T follicular helper cell (primary cell): ENCODE measurements at places on chromosomes 1 and 21.

- DNase-seq, result no peak
These were observed 55.8 kb downstream of the VPS13D start for GRCh38 chr1:12285496-12286143.

DNA sequence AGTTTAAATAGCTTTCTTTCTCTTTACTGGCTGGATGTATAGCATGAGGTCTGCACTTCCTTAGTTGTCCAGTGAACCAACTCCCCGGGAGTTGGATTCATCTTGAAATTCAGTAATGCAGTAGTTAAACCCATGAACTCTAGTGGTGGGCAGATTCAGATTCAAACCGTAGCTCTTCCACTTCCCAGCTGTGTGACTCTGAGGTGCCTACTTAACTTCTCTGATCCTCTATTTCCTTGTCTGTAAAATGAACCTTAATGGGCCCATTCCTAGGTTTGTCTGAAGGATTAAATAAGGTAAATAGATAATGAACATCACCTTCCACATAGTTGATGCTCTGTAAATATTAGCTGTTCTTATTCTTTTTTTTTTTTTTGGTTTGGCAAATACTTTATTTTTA, 16.5 kb downstream of the PIK3CD start:
- DNase-seq, result no peak

- no peak for DNase-seq
These were observed 127.6 kb downstream of the C1orf21 start for GRCh38 chr1:184514447-184514846.

DNA sequence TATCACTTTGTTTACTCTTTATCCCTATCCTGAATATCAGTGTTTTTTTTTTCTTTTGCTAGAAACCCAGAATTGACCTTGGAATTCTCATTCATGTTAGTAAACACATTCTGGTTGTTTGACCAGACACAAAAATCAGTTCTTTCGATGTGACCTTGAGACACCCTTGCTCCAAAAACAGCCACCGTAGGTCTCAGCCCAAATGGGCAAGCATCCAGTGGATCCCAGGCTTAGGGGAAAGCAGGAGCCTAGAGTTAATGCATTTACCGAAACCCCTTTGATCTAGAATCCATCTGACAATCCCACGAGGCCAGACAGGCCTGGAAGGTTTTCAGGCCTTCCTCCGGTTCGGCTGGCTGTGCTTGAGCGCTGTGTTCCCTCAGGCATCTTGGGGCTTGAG, 47.6 kb downstream of the IRF2BP2 start:
- no peak for DNase-seq

- DNase-seq, result no peak
These were observed 134.8 kb downstream of the SETD4 start for GRCh38 chr21:35925497-35925896.

- DNase-seq, result no peak
These were observed 16.2 kb downstream of the PI4KB start for GRCh38 chr1:151311011-151311410.

- DNase-seq, result no peak
These were observed 2204.3 kb downstream of the MRPL39 start for GRCh38 chr21:23402929-23403520.

GRCh38 chr21:33682992-33683627, 40.8 kb downstream of the ITSN1 start:
- DNase-seq, result no peak

- DNase-seq, result no peak
These were observed 38.3 kb upstream of the LAMC2 start for GRCh38 chr1:183147735-183148134.

GRCh38 chr1:227945891-227946623, 1.7 kb downstream of the WNT9A start:
- no peak for DNase-seq

DNA sequence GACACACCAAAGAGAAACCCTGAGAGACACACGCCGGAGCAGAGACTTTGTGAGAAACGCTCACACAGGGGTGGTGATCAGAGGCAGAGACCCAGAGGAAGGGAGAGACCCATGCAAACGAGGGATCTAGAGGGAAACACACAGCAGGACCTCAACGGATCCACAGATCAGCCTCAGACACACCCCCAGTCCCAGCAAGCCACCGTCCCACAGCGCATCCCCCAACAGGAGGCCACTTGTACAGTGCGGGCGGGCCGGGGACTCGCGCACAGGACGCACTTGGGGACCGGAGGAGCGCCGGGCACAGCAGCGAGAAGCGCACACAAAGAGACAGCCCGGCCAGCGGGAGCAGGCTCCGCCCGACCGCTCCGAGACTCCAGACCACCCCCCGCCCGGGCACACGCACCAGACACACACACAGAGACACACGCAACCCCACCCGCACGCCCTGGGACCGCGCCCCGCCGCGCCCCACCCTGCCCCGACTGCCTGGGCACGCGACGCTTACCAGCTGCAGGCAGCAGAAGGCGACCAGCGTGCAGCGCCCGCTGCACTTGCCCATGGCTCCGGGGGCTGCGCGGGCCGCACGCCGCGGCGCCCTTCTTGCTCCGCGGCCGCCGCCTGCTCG, 587 bp downstream of the NKAIN1 start:
- DNase-seq, result no peak

DNA sequence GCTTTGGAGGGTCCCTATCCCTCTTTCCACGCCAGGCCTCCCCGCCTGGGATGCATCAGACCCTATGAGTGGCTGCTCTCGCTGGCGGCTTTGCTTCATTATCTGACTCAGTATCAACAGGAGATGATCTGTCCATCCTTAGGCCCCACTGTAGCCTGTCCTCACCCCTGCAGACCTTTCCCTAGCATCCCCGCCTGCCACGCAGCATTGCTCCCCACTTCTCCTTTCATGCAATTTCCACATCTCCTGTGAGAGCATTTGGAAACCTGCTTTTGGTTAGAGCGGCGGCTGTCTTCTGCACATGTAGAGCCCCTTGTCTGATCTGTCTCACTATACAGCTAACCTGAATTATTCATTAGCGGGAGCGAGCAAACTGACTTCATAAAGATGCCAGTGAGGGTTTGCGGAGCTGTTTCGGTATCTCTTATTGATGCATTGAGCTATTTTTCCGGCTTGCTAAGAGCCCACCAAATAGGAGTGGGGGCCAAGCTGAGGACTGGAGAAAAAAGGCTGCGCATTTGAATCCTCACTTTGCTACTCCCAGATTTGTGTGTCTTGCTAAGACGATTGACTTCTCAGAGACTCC, 40.0 kb upstream of the ATP2B4 start:
- DNase-seq, result no peak

DNA sequence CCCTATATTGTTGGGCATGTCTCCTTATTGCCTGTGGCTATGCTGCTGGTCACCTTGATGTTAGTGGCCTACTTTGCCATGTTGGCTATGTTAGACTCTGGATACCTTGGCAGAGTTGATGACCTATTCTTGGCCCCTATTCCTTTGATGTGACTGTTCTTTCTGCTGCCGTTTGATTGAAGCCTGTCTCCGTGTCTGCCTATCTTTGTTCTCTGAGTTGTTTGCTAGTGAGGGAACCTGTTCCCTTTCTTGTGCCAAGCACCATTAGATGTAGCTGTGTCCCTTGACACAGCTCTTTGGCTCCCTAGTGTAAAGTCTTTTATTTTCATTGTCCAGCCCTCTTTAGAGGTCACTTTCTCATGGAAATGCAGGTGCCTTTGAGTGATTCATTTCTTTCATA, 28.7 kb upstream of the PAPPA2 start:
- no peak for DNase-seq

DNA sequence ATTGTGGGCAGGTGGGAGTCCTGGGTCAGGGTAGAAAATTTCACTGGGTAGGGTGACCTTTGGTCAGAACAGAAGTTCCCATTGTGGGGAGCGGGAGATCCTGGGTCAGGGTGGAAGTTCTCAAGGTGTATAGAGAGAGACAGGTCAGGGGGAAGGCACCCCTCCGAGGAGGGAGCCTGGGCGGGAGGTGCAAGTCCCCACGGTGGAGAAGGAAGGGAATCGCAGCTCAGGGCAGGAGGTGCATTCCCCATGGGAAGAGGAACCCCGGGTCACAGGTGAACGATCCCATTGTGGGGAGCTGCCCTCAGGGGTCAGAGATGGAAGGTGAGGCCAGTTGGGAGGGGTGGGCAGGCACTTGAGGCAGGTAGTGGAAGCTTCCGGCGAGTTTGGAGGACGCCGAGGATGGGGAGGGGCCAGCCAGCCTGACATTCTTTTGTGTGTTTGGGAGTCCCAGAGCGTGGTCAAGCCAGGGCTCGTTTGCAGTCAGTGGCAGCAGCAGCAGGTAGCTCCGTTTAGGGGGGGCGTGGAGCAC, 637 bp downstream of the LYPLA2 start:
- DNase-seq, result no peak

GRCh38 chr1:245802941-245803665, 648.3 kb downstream of the KIF26B start:
- DNase-seq, result no peak

GRCh38 chr1:33295023-33295422, 25.9 kb downstream of the A3GALT2 start:
- no peak for DNase-seq

DNA sequence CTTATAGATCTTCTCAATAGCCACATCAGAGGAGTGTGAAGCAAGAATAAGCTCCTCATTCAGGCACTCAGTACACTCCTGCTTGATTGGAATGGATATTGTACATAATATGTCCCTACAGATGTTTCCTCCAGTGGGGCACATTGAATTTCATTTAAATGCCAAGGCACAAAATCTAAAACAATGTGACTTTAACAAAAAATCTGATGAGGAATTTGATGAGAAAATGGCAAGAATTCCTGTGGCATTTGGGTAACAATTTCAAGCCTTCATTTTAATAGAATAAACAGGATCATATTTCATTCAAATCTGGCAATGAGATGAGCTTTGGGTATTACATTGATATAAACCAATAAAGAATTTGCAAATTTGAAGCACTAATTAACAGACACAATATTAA, 307.7 kb upstream of the PKN2 start:
- no peak for DNase-seq

DNA sequence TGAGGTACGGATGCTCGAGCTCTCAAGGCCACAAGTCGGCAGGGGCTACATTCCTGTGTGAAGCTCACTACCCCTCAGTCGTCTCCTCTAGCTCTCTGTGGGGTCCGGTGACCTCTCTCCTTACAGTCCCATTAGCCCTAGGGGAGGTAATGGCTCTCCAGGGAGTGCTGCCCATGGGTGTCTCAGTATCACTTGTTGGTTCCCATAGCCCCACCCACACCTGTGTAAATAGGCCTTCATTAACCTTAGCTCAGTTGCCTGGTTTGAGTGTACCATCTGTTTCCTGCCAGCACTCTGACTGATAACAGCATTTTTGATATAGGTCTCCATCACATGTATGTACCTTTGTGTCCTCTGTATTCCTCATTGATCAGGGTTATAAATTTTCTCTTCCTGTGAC, 133.2 kb upstream of the KCNJ15 start:
- no peak for DNase-seq

- no peak for DNase-seq
These were observed 11.7 kb downstream of the USP25 start for GRCh38 chr21:15741510-15741909.

DNA sequence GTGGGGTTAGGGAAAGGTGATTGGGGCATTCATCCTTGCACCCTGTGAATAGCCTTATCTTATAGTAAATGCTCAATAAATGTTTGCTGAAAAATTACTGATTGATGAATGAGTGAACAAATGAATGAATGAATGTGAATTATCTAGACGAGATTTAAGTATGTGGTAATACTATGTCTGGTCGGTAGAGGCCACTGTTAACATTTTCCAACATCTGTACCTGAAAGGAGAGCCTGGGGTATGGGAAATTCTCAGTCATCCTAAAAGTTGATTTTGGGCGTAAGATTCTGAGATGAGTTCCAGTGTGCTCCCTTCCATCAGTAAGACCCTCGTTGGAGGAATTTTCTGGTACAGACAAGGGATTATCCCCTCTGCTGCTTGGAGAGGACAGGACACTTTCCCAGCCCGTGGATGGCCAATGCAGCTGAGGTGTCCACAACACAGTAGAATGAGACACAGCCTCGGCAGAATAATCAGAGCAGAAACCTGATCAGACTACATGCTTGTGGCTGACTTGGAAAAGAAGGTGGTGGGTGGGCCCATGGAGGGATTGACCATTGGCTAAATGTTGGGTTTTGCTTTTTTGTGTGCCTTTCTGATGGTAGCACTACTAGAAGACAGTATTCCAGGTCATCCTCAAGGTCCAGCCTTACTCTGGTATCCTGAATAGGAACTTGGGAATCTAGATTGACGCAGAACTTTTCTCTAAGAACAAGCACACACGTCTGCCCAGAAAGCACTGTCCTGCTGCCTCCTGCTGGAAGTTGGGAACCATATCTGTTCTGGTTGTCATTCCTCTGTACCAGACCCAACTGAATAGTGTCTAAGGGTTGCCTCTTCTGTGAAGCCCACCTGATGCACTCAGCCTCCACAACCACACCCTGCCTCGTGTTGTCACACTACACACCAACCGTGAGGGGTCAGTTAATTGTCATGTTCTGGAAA, 262.0 kb downstream of the TNR start:
- DNase-seq, result no peak

GRCh38 chr21:29146726-29147125, 16.3 kb downstream of the MAP3K7CL start:
- no peak for DNase-seq

GRCh38 chr1:16167331-16168143, 11.7 kb upstream of the EPHA2 start:
- DNase-seq, result peak; percentile 50

- no peak for DNase-seq
These were observed 218.7 kb downstream of the LBR start for GRCh38 chr1:225209153-225209552.

DNA sequence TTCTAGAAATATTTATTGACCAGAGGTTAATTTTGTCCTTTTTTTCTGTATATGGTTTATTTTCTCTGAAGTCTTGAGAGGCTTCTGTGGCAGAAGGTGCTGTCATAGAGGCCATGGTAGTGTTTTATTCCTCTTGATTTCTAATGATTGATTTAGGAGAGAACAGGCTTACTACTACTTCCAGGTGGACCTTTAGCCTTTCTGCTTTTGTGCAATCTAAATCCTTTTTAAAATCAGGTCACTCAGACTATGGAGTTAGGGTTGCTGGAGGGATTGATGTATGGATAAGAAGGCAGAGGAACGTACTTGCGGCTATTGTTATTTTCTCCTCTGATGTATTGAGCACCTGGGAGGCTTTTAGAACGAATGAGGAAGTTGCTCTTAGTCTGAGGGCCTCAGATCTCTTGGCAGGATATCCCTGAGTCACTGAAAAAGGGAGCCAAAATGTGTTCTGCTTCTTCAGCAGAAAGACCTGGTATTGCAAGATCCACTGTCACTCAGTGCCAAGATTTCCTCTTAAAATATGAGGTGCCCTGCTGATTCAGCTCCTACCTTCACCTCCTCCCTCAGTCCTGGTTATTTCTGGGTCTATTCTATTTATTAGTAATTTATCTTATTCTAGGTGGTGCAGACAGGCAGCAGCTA, 277.4 kb downstream of the ZNF648 start:
- DNase-seq, result no peak

- DNase-seq, result no peak
These were observed 7.1 kb upstream of the IL12RB2 start for GRCh38 chr1:67300561-67300960.

GRCh38 chr1:110596312-110596711, 9.8 kb downstream of the KCNA2 start:
- DNase-seq, result no peak

DNA sequence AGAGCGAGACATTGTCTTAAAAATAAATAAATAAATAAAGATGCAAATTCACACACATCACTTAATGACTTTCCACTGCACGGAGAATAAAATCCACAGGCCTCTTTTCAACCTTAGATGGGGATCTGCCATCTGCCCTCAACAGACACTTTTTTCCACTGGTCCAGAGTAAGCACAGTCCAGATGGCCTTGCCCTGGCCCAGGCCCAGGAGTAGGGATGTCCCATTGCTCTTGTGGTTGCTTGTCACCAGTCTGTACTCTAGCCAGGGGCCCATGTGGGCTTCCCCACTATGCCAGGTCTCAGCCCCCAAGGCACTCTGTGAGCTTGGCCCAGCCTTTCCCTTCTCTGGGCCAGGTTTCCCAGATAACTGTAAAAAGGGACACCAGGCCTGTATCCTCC, 17.4 kb downstream of the PLOD1 start:
- DNase-seq, result no peak
